ENCODE measurements at places on chromosomes 1 and 21.

DNA sequence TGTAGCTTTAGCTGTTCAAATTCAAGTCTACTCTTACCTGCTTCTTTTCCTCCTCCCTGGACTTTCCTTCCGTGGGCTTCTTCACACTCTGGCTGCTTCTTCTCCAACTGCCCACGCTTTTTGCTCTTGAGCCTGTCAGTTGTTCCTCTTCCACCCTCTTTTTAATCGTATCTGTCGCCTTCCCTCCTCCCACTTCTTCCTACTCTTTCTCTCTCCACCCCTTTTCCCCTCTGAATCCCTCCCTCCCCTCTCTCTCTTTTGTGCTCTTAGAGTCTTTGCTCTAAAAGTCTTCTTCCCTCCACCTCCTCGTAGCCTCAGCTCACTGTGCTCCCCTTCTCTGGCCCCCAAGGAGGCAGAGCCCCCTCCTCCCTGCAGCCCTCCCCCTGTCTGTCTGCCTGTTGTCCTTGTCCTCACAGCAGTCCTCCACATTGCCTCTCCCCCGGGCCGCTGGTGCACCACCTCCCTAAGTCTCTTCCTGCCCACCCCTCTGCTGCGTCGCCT lies 12.9 kb upstream of the GJA5 start:
- H3K27me3 ChIP-seq: peaks cover 14% of the 10 kb centered on the region
- H3K4me1 ChIP-seq: peaks cover 10% of the 10 kb centered on the region
- no peaks in the 10 kb centered on the region for H3K36me3 ChIP-seq
- DNase-seq: no peak
- no peak overlapping the region for H3K27ac ChIP-seq
- no peak overlapping the region for H3K4me3 ChIP-seq

- no peak overlapping the region for H3K4me3 ChIP-seq
- H3K4me1 ChIP-seq: no peaks in the 10 kb centered on the region
- H3K36me3 ChIP-seq: no peaks in the 10 kb centered on the region
- peaks cover 2% of the 10 kb centered on the region for H3K27me3 ChIP-seq
- no peak overlapping the region for H3K27ac ChIP-seq
- no peak for DNase-seq
Measured at GRCh38 chr1:232355162-232356006, 274.5 kb downstream of the SIPA1L2 start.

- no peaks in the 10 kb centered on the region for H3K27me3 ChIP-seq
- no peak overlapping the region for H3K27ac ChIP-seq
- no peaks in the 10 kb centered on the region for H3K36me3 ChIP-seq
- DNase-seq: no peak
Measured at GRCh38 chr1:202836623-202837403, 26.1 kb downstream of the PCAT6 start.

DNA sequence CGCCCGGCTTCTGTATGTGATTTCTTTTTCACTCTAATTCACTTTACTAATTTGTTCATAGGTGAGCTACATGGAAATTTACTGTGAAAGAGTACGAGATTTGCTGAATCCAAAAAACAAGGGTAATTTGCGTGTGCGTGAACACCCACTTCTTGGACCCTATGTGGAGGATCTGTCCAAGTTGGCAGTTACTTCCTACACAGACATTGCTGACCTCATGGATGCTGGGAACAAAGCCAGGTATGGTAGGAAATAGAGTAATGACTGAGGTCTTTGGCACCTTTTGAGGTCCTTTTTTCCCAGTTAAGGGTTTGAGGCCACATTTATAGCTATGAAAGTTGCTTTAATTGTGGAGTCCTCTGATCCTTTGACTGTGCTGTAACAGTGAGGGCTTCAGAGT lies 56.9 kb downstream of the KIF1B start:
- no peak overlapping the region for H3K27ac ChIP-seq
- H3K36me3 ChIP-seq: peaks cover 16% of the 10 kb centered on the region
- DNase-seq: no peak

GRCh38 chr1:30968220-30968971 lies 59.8 kb upstream of the SDC3 start:
- peaks cover 4% of the 10 kb centered on the region for H3K4me1 ChIP-seq
- no peaks in the 10 kb centered on the region for H3K27me3 ChIP-seq
- peaks cover 36% of the 10 kb centered on the region for H3K36me3 ChIP-seq

- peaks cover 2% of the 10 kb centered on the region for H3K27me3 ChIP-seq
- no peaks in the 10 kb centered on the region for H3K4me1 ChIP-seq
- no peak overlapping the region for H3K4me3 ChIP-seq
Measured at GRCh38 chr1:77333501-77333900, 51.7 kb downstream of the AK5 start.

GRCh38 chr1:208939537-208940085 lies 643.9 kb upstream of the CAMK1G start:
- no peak overlapping the region for H3K4me3 ChIP-seq
- H3K27ac ChIP-seq: no peak overlapping the region
- no peaks in the 10 kb centered on the region for H3K36me3 ChIP-seq
- no peak for DNase-seq

GRCh38 chr21:43315244-43316137 lies 111.4 kb downstream of the SIK1 start:
- DNase-seq: no peak
- H3K4me3 ChIP-seq: peak overlapping the region; percentile 6
- H3K27ac ChIP-seq: peak overlapping the region; percentile 91
- H3K27me3 ChIP-seq: peaks cover 6% of the 10 kb centered on the region

DNA sequence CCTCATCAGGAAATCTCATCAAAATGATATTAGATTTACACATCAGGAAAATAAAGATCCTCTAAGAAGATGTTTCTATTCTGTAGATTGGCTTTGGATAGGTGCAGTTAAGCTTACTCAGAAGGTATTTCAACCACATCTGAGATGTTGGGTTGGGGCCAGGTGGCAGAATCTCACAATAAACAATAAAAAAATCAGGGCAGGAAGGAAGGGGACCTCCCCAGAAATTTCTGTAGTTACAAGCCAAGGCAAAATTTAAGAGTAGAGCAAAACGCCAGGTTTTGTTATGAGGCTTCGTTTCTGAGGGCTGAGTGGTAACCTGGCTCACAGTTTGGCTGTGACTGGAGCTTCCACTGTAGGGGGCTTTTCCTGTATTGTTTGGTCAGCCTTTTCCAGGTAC lies 84.8 kb downstream of the HUNK start:
- no peak for DNase-seq
- H3K27ac ChIP-seq: no peak overlapping the region
- H3K4me1 ChIP-seq: no peaks in the 10 kb centered on the region
- no peaks in the 10 kb centered on the region for H3K36me3 ChIP-seq
- H3K4me3 ChIP-seq: no peak overlapping the region

- H3K4me3 ChIP-seq: peak overlapping the region; percentile 54
- H3K27me3 ChIP-seq: peaks cover 28% of the 10 kb centered on the region
- H3K36me3 ChIP-seq: no peaks in the 10 kb centered on the region
- H3K27ac ChIP-seq: no peak overlapping the region
- peaks cover 16% of the 10 kb centered on the region for H3K4me1 ChIP-seq
Measured at GRCh38 chr1:20359451-20360330, 69.0 kb downstream of the VWA5B1 start.

DNA sequence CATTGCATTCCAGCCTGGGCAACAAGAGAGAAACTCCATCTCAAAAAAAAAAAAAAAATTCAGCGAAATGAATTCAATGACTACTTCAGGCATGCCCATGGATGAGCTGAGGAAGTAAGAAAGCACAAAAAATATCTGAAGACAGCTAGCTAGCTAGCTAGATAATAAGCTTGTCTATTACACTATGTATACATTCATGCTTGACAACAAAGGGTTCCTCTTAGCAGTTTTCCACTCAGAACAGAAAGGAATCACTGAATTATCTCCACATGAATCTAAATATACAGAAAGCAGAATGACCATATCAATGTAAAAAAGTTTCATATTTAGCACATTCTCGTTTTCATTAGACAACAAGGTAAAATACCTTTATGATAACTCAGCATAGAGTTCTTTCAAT lies 32.1 kb downstream of the USP48 start:
- no peak overlapping the region for H3K4me3 ChIP-seq
- DNase-seq: no peak
- no peak overlapping the region for H3K27ac ChIP-seq
- peaks cover 8% of the 10 kb centered on the region for H3K4me1 ChIP-seq
- no peaks in the 10 kb centered on the region for H3K27me3 ChIP-seq
- peaks cover 12% of the 10 kb centered on the region for H3K36me3 ChIP-seq

- no peaks in the 10 kb centered on the region for H3K36me3 ChIP-seq
- peaks cover 19% of the 10 kb centered on the region for H3K27me3 ChIP-seq
- no peak overlapping the region for H3K4me3 ChIP-seq
- H3K27ac ChIP-seq: no peak overlapping the region
- H3K4me1 ChIP-seq: no peaks in the 10 kb centered on the region
- DNase-seq: no peak
Measured at GRCh38 chr1:13492711-13493110, 21.1 kb downstream of the LRRC38 start.

GRCh38 chr1:54813485-54814125 lies 12.5 kb upstream of the TTC22 start:
- H3K4me1 ChIP-seq: peaks cover 5% of the 10 kb centered on the region
- H3K36me3 ChIP-seq: no peaks in the 10 kb centered on the region
- H3K4me3 ChIP-seq: no peak overlapping the region
- H3K27me3 ChIP-seq: peaks cover 3% of the 10 kb centered on the region

GRCh38 chr21:38619992-38620479 lies 121.8 kb upstream of the ERG start:
- H3K27ac ChIP-seq: no peak overlapping the region
- no peaks in the 10 kb centered on the region for H3K36me3 ChIP-seq
- DNase-seq: no peak
- H3K4me3 ChIP-seq: no peak overlapping the region
- peaks cover 3% of the 10 kb centered on the region for H3K27me3 ChIP-seq

All from memory B cell (primary cell).